ENCODE measurements at places on chromosomes 3 and 15. TPM values are rescaled to one million over a fixed set of nuclear protein-coding genes. Genes with fewer than 3 reads are reported as not detected.

BTLA gene
- total RNA-seq = 34.1 TPM

XIRP1 gene
- 0.91 TPM for total RNA-seq

GRCh38 chr3:71710906-71711494 lies 14.2 kb downstream of the EIF4E3 start:
- no peak overlapping the region for H3K4me3 ChIP-seq
- DNase-seq = no peak
- peaks cover 5% of the 10 kb centered on the region for H3K36me3 ChIP-seq

DNA sequence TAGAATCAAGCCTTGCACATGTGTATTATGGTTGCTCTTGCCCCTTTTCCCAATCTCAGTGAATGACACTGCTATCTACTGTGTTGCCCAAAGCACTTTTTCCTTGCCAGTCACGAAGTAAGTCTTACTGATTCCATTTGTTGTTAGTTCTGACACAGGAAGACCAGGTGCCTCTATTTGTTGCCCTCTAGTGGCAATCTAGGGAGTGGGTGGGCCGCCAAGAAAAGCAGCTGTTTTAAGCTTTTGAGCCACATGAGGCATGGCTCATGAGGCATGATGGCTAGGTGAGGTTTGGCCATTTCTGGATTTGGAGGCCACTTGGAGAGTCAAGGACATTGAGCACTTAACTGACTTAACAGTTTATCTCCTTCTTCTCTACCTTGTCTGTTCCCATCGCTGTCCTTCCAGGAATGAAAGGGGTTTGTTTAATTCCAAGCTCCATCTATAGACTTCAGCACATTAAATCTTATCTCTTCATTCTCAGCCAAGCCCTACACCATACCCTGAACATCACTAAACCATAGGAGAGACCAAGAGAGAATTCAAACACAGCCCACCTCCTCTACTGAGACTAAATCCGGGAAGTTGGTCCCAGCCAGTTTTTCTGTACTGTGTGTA lies 103.1 kb downstream of the HCN4 start:
- no peak overlapping the region for H3K27ac ChIP-seq
- peak; percentile 45 for DNase-seq
- no peaks in the 10 kb centered on the region for H3K36me3 ChIP-seq
- H3K27me3 ChIP-seq = no peaks in the 10 kb centered on the region

- peaks cover 12% of the 10 kb centered on the region for H3K27me3 ChIP-seq
- no peak overlapping the region for H3K27ac ChIP-seq
- DNase-seq = no peak
- no peaks in the 10 kb centered on the region for H3K36me3 ChIP-seq
Measured at GRCh38 chr3:115709931-115710330, 86.6 kb downstream of the GAP43 start.

DNA sequence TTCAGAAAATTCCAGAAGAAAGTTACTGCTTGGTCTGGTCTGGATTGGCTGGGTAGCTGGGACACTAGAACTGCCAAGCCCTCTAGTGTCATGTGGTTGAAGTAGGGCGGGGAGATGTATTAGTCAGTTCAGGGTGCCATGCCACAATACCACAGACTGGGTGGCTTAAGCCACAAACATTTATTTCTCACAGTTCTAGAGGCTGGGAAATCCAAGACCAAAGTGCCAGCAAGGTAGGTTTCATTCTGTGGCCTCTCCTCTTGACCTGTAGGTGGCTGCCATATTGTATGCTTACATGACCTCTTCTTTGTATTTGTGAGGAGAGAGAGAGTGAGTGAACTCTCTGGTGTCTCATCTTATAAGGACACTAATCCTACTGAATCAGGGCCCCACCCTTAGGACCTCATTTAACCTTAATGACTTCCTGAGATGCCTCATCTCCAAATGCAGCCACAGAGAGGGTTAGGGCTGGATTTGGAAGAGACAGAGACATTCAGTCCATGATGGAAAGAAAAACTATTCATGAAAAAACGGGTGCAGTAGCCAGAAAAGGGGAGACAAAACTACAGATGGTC lies 18.1 kb upstream of the ZSCAN2 start:
- no peaks in the 10 kb centered on the region for H3K36me3 ChIP-seq
- no peak overlapping the region for H3K4me3 ChIP-seq
- H3K4me1 ChIP-seq = no peaks in the 10 kb centered on the region
- peaks cover 4% of the 10 kb centered on the region for H3K27me3 ChIP-seq

DNA sequence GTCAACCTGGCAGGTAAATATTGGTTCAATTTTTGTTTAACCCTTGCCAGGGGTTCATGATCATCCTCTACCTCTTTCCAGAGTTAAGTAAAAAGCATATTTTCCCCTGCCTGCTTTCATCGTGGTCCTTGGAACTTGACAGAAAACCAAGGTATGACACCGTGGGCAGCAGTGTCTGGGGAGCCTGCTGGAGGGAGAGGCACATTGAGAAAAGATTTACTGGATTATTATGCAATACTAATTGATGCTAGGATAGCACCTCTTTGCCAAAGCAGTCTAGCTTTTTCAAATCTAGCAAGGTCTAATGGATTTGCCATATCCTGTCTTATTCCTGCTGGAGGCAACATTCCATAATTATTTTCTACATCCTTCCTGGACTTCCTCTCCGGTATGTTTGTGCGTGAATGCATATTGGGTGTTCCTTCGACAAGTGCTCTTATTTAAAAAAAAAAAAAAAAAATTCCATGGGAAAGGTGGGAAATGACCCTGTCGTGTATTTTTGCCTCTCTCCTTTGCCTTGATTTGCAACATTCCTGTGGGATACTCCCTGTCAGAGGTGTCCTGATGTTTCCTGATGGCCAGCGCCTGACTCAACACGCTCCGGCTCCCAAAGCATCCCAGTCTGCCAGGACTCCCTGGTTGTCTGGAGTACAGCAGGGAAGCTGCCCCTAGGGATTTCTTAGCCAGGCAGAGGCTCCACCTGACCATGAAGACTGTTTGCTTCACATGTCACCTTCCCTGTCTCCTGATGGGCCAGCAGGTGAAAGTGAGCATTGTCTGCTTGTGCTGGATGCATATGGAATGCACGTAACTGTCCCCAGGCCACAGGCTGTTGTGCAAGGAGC lies 6.3 kb downstream of the BHLHE40 start:
- H3K27ac ChIP-seq = peak overlapping the region; percentile 83
- peaks cover 13% of the 10 kb centered on the region for H3K27me3 ChIP-seq
- H3K4me1 ChIP-seq = peaks cover 56% of the 10 kb centered on the region

Data from activated naive CD8-positive, alpha-beta T cell treated with anti-CD3 and anti-CD28 coated beads for 36 hours (primary cell).